ENCODE measurements at places on chromosomes 7 and 10.

- DNase-seq: no peak
These were observed 129.9 kb upstream of the LYZL2 start for GRCh38 chr10:30759423-30759822.

DNA sequence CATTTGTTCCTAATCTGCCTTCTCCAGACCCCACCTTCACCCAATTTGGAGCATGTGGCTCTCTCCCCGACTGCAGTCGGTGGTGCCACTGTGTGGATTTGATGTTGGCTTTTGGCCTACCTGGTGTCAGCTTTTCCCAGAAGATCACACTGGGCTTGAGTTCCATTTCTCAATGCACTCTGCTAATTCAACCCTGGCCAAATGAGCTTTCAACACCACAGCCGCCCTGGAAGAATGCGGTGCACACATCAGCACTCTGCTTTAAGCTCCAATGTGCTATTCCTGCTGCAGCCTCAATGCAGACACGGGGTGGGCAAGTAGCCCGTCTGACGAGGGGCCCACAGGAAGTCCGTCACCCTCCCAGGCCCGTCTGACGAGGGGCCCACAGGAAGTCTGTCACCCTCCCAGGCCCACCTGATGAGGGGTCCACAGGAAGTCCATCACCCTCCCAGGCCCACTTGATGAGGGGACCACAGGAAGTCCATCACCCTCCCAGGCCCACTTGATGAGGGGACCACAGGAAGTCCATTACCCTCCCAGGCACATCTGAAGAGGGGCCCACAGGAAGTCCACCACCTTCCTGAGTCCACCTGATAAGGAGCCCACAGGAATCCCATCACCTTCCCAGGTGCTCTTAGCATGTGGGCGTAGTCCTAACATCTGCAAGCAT is 64.4 kb downstream of the ASB13 start:
- DNase-seq: no peak

DNA sequence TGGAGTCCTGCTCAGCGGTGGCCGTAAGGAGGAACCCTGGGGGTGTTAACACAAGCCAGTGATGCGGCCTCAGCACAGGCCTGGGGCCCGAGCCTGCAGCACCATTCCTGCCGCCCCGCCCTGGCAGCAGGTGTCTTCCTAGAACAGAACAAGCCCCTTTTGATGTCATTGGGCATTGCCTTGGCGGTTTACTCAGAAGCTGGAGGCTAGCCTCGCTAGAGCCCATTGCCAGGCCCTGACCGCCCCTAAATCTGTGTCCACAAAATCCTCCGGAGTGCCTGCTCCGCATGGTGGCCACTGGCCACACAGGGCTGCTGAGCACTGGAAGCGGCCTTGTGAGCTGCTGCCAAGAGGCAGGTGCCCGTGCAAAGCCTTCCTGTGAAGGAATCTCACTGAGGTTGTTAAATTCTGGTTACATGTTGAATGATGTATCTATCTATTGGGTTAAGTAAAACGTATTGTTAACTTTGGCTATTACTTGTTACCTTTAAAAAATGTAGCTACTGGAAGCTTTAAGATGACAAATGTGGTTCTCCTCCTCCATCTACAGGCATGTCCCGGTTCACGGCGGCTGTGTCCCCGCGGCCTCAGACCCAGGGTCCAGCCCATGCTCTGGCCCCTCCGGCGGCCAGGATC is 1.2 kb upstream of the INPP5A start:
- no peak for DNase-seq

DNA sequence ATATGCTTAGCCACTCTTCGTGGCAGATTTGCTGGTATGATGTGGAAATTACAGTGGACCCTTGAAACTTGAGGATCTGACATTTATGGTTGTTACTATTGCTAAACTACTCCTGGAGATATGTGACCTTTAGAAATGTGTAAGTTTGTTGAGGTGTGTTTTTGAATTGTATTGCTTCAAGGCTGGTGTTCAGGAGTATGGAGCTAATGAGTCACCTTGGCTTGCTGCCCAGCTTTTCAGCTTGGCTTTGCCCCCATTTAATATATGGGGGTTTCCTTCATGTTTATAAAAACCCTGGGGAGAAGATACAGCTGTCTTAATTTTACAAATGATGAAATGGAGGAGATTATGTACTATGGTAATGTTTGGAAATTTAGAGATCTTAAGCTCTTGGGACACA is 11.6 kb downstream of the HBP1 start:
- no peak for DNase-seq

GRCh38 chr7:79548727-79549126 is 95.3 kb upstream of the MAGI2 start:
- peak; percentile 2 for DNase-seq

- DNase-seq: no peak
These were observed 64.0 kb downstream of the CSTF2T start for GRCh38 chr10:51635436-51635835.

- no peak for DNase-seq
These were observed 235.6 kb upstream of the POM121L12 start for GRCh38 chr7:52799817-52800216.

- peak; percentile 32 for DNase-seq
These were observed 130.6 kb downstream of the SPAG6 start for GRCh38 chr10:22475651-22476600.

DNA sequence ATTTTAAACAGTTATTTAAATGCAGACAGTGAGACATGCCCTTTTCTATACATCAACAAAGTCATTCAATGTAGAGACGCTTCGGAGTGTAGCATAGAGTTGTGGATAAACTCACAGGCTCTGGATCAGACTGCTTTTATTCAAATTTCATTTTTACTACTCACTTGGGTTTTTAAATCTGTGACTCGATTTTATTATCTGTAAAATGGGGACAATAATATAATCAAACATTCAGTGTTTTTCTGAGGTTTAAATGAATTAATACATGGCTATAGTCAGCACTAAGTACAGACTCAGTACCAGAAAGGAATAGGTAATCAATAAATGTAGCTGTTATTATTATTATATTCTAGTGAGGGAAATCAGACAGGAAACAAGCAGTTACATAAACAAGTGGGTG is 43.4 kb downstream of the THSD7A start:
- DNase-seq: no peak

DNA sequence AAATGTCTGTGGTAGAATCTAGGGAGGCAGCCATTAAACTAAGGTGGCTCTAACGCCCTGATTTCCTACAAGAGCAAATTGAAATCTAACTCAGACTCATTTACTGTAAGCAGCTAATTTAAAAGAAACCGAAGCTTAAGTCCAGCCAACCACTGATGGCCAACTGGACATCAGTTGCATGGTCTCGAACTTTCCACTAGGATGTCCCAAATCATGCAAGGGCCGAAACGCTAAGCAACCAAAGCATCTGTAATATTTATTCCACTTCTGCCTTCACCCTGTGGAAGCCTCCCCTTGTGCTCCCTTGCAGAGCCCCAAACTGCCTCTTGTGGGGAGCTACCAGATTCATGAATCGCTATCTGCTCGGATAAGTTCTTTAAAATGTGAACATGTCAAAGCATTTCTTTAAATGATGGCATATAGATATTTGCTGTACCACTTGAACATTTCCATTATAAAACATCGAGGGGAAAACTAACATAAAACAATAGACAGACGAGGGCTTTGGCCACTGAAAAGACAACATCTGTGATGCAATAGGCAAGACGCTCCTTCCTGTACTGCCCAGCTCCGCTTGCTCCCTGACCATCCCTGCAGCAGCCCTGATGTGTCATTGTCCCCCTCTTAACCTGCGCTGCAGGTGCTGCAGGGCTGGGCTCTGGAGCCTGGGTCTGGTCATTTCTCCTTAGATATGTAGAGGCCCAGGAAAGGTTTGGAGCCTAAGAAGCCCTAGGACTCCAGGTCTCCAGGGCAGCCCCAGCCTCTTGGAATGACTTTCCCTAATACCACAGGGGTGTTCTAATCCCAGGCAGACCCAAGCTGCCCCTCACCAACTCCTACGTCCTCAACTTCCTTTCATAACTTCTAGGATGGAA is 2.9 kb upstream of the RBP3 start:
- DNase-seq: no peak

DNA sequence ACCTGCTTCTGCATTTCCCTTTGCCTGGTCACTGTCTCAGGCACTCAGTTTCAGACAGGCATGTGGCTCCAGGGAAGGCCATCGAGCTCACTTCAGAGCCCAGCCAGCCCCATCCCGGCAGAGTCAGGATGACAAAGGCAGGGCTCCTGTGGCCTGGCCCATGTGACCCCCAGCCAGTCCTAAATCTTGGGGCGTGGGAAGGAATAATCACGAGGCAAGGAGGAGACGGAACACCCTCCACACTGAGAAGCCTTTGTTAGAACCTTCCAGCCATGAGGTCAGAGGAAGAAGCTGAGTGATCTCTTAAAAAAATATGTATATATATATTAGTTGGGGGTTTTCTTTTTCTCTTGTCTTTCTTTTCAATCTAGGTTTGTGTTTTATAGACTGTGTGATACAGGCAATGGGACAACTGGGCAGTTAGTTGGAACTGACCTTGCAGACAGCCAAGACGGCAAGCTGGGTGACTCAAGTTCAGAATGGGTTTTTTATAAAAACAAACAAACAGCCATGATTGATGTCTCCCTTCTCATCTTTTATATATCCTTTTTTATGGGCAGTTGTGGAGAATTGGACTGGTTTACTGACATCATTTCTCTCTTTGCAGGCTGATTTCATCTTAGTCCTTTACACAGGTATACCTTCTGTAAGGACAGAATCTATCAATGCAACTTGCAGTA is 60.8 kb downstream of the CHN2 start:
- DNase-seq: no peak

All from nucleus accumbens (tissue), 56 donors.